ENCODE measurements at places on chromosomes 16 and 17. TPM values are rescaled to one million over a fixed set of nuclear protein-coding genes. Genes with fewer than 3 reads are reported as not detected.

GRCh38 chr16:48217708-48218107 is 26.4 kb upstream of the LONP2 start:
- DNase-seq = no peak

DNA sequence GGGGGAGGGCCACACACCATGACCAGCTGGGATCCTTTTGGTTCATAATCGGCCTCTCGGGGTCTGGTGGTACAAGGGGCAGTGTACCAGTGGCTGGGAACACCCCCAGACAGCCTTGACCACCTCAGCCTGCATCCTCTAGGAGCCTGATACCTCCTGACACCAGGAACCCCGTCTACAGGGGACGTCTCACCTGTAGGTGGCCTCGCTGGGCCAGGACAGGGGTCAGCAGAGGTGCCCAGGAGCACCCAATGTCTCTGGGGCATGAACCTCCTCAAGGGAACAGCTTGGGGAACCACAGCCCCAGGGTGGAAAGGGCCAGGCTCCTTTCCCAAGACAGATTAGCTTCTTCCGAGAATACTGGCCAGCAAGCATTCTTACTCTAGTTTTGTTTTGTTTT is 2.5 kb upstream of the METRNL start:
- DNase-seq = no peak

GRCh38 chr17:66776999-66777688 is 57.8 kb upstream of the CACNG5 start:
- no peak for DNase-seq

The GGT6 gene
- not detected for total RNA-seq

The CTF1 gene
- 4.2 TPM for total RNA-seq
